ENCODE measurements at places on chromosomes 6 and 20.
A peak's percentile ranks its signal among the peaks of the same experiment; 100 is the strongest.

GRCh38 chr6:21448485-21449109 lies 145.0 kb upstream of the SOX4 start:
- no peak for DNase-seq

DNA sequence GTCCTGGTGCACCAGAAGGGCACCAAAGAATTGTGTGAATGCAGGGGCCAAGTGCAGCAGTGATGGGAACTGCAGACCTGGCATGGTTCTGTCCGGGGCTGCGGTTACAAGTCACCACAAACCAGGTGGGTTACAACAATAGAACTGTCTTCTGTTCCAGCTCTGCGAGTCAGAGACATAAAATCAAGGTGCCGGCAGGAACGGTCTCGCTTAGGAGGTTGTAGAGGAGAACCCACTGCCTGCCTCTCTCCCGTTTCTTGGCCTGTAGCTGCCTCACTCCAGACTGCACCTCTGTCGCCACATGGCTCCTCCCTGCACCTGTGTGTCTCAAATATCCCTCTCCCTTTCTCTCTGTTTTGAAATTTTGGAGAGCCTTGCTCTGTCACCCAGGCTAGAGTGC lies 143.3 kb downstream of the TAF4 start:
- no peak for DNase-seq

DNA sequence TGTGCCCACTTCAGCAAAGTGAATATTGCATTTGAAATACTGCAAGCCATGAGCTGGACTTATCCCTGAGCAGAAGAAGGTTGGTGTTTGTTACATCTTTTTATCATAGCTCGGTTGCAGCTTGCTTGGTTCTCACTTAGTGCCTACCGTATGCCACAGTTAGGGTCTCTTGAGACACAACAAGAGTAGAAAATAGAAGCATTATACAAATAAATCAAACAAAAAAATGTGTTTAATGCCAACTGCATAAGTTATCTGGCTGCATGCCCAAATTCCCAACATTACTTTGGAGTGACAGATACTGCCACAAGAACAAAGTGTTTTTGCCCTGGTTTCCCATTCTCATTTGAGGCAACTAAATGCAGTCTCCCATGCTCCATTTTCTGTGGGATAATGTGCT lies 53.9 kb upstream of the LAMP5 start:
- peak; percentile 59 for DNase-seq

DNA sequence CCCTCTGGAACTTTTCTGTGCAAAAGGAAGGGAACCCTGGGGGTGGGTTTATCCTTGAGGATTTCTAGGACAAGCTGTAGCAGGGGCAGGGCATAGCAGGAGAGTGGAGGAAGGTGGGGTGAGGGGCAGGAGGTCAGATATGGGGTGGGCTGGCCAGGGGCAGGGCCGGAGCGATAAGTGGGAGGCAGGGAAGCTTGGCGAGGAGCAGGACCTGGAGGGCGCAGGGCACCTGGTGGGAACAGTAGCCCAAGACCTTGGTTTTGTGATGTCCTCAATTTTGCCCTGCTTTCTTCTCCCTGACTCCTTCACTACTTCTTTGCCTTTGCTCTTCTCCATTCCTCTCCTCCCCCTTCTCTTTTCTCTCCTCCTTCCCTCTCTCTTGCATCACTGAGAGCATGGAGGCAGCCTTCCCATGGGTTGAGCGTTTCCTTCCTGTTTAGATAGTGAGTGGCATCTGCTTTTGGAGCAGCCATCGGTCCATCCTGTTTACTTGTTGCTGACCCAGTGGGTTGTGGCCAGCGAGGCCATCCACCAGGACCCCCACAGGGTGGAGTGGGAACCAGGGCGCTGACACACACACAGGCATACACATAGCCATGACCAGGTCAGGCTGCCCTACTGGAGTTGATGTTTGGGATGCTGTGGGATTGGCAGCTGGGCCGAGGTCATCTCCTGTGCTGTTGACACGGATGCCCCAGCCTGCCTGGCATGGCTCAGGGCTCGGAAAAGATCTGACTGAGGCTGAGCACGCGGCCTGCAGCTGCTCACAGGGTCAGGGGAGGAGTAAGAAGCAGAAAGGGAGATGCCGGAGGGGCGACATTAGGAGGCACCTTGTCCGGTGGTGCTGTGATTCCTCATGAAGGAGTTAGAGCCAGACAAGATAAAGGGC lies 121.0 kb upstream of the RNF24 start:
- no peak for DNase-seq
